ENCODE measurements at places on chromosomes 6 and 20.

- DNase-seq = peak; percentile 7
These were observed 50.3 kb downstream of the MYH7B start for GRCh38 chr20:35006009-35006408.

GRCh38 chr6:14819840-14820420, 425.9 kb upstream of the JARID2 start:
- no peak for DNase-seq

GRCh38 chr20:47319517-47320252, 36.8 kb downstream of the ZMYND8 start:
- peak; percentile 58 for DNase-seq

DNA sequence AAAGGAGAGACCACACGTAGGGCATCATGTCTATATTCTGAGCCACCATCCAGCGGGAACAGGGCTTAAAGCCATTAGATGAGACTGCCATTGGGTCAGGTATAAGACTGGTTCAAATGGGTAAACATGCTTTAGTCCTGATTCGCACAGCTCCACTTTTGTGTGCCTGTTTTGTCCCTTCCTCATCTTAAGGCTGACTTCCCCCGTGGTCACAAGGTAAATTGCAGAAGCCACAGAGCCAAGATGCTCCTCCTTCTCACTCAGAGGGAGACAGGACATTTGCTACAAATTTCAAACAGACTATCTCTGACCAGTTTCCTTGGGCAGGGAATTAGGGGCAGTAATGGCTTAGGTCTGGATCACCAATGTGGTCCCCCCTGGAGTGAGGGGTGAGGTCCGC, 11.4 kb upstream of the IFNGR1 start:
- DNase-seq = no peak

- DNase-seq = no peak
These were observed 83.1 kb downstream of the MYLK4 start for GRCh38 chr6:2667617-2668016.

DNA sequence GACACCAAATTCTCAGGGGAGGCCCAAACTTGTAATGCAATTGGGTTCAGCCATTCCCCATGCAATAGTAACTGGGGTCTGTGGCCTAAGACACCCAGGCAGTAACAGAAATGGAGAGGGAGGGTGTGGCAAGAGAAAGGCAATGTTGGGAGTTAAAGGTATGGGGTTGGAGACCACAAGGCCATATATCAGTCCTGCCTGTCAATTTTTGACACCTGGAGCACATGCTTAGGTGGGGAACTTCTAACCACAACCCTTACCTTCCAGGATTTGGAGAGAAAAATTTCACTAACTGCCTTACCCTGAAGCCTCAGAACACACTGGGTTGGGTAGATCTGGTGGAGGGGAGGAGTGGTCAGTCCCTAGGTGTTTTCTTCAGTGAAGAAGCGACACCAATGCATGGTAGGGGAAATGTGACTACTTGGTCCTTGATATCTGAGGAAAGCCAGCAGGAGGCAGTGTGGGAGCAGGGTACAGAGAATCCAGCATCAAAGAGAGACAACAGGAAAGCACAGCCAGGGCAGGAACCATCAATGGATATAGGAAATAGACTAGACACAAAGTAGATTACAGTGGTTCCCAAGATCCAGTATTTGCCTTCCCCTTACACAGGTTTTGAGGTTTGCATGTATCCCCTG, 6.8 kb upstream of the USP49 start:
- no peak for DNase-seq
